ENCODE measurements at places on chromosomes 4 and X.

DNA sequence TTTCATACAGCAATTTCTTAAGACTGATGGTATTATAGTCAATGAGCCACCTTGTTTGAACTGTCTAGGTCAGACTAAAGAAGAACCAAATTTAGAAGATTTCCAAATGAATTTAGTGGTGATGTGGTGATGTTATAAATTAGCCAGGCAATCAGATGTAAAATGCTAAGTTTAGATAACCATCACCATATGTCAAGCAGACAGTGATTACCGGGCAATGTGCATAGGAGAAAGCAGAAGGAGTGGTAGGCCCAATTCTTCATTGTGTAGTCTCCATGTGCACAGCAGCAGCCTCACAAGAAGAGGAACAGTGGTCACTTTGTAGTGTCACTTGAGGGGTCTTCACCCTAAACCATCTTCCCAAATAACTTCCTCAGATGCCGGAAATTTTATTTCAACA, 198.8 kb downstream of the ANTXR2 start:
- DNase-seq, result no peak

DNA sequence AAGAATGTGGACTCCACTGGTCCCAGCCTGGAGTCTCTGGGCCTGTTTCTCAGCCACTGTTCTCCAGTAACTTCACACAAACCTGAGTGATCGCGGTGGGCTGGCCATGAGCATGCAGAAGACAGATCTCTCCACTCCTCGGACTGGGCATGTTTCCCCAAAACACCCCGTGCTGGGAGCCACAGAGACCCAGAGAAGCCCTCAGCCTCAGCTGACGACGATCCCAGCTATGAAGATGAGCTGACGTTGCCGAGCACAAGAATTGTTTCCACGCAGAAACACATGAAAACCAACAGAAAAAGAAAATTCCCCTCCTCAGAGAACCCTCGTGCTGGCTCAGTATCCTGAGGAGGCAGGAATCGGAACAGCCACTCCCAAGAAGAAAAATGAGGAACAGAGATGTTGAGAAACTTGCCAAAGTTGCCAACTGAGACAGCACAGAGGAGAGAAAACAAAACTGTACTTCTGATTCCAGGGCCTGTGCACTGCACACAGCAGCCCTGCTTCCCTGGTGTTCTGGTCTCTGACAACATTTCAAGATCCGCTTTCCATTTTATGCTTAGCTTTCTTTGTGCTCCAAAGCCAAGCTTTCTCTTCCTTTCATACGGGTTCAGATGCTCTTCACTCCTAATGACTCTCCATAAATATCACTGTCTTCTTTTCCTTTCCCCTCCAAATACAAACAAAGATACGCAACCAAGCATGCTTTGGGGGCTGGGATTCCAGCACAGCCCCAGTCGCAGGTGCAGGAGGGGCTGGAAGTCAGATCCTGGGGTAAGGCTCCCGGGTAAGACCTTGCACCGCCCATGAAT, 81.4 kb downstream of the IRF2 start:
- no peak for DNase-seq

DNA sequence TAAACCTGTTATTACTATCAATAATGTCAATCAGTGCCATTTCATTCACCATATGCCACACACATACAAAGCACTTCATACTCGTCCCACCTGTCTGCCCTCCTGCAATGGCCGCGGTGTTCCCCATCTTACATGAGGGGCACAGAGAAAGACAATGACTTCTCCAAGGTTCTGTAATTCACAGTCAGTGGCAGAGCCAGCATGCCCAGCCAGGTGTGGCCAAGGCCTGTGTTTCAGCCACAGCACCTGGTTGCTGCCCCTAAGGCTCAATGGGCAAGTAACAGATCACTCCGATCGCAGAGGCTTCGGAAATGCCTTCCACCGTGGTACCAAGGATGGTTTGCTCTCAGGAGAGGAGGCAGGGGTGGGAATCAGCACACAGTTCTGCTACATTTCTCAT, 10.9 kb downstream of the AFAP1 start:
- DNase-seq, result no peak

DNA sequence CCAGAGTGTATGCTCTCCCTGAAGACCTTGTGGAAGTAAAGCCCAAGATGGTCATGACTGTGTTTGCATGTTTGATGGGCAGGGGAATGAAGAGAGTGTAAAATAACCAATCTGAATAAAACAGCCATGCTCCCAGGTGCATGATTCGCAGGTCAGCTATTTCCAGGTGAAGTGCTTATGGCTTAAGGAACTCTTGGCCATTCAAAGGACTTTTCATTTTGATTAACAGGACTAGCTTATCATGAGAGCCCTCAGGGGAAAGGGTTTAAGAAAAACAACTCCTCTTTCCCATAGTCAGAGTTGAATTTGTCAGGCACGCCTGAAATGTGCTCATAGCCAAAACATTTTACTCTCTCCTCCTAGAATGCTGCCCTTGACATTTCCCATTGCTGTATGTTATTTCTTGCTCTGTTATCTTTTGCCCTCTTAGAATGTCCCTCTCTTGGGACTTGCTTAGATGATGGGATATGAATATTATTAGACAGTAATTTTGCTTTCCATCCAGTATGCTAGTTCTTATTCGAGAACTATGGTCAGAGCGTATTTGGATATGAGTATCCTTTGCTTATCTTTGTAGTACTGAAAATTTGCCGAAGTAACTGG, 88.6 kb downstream of the PLS3 start:
- no peak for DNase-seq

- DNase-seq, result no peak
Measured at GRCh38 chr4:142549726-142550463, 296.2 kb downstream of the INPP4B start.

- DNase-seq, result no peak
Measured at GRCh38 chrX:96722781-96723180, 38.1 kb downstream of the DIAPH2 start.
